Fibroblast of skin of right quadriceps (primary cell): ENCODE measurements at places on chromosomes 2 and 18.
A peak's percentile ranks its signal among the peaks of the same experiment; 100 is the strongest.

DNA sequence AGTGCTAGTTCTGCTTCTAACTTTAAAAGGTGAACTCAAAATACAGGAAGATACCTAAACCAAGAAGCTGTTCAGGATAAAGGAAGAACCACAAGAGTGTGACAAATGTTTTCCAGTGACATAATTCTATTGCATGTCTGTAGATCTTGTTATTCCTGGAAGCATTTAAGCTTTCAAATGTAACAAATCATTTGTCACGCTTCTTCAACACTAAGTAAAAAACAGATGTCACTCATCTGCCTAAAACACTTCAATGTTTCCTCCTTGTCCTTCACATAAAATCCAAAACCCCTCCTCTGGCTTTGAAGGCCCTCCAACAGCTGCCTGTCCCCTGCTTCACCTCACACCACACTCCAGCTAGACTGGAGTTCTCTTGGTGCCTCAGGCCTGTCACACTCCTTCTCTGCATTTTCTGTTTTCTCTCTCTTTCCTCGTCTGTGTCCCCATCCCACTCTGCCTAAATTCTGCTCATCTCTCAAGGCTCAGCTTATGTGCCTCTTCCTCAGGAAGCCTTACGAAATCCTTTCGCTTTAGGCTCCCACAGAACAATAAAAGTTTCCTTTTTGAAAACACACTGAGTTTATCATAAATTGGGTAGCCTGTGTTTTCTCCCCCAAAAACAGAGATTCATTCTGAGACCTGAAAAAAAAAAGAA, 6.4 kb upstream of the CLEC4F start:
- no peak for DNase-seq

DNA sequence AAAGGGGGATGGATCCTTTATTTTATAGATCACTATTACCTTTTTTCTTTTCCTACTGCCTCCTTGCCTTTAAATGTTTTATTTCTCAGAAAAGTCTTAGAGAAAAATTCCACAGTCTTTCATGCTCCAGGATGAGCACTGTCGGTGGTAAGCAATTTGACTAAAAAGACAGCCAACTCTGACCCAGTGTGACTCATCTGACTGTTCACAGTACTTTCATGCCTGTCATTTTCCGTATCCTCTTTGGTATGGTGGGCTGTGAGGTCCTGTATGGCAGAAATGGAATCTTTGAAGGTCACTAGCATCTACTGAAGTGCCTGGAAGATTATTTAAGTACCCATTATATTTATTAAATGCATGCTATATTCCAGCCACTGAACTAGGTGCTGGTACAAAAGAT, 2.1 kb upstream of the RFTN2 start:
- DNase-seq = peak; percentile 59

DNA sequence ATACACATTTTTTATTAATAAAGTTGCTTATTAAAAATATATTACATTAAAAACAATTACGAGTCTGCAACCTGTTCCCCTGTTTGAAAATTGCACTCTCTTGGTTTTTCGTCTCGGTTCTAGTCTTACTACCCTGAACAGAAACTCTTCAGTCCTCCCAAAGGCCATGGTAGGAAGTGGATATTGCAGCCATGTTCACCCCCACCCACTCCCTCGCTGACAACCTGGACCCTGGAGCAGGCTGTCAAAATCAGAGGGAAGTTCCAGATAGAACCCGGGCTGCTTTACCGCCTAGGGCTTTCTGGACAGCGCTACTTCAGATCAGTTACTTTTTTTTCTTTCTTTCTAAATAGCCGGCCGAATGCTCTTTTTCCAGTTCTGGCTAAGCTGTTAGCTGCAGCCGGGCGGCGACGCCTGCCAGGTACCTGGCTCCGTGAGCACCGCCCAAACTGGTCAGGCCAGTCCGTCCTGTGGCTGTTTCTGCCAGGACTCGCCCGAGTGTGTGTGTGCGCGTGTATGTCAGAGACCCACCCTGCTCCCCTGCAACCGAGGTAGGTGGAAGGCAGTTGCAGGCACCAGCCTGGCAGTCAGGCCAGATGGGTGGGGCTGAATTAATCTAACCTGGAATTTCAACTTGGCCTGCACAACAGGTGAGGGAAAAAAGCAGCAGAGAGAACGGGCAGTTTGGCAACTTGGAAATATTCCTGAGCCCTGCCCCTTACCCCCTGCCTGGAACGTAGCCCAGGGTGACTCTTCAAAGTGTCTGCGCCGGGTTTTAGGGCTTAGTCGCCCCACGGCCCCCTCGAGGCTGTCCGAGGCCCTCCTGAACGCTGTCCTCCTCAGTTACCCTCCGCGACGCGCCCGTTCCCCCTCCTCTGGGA, 1.1 kb upstream of the TET3 start:
- no peak for DNase-seq

DNA sequence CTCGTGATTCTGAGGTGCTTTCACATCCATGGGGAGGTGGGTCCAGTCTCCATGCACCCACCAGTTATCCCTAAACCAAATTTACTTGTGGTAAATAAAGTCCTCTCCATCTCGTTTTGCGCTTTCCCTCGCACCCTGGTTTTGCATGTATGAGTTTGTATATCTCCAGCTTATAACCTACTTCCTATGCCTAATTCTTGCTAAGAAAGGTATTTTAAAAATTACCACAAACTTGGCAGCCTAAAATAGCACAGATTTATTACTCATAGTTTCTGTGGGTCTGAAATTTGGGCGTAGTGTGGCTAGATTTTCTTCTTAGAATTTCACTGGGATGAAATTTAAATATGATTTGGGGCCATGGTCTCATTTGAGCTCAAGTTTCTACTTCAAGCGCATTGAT, 511.5 kb downstream of the NYAP2 start:
- no peak for DNase-seq

DNA sequence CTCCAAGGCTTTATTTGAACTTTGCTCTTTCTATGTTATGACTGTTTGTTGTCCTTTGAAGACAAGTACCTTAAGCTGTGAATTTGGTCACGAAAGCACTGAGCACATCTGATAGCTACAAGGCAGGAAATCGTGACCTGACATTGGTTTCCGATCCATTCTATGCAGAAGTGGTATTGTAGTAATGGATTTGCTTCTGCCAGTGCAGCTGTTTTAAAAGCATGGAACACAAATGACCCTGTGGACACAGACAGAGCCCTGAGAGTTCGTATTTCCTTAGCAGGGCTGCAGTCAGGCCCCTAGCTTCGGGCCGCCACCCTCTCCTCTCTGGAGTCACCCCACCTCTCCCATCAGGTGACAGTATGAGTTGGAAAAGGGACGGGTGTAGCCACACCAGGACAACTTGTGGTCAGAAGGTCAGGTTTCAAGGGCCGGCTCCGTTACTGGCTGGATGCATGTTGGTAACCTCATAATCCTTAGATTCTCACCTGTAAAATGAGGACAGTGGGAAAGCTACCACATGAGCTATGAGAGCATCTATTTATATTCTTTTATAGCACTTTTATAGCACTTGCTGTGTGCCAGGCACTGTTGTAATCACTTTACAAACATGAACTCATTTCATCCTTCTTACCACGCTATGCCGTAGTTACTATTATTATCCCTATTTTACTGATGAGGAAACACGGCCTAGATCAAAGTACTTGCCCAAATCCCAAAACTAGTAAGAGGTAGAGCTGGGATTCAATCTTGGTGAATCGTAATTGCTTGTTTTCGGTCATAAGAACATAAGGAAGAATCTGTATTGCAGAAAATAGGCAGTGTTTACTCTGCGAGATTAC, 70.2 kb downstream of the SPATS2L start:
- DNase-seq = no peak

GRCh38 chr18:23733895-23734294, 44.6 kb downstream of the LAMA3 start:
- no peak for DNase-seq

- peak; percentile 51 for DNase-seq
Observed at GRCh38 chr18:63974991-63975390, 5.1 kb downstream of the SERPINB8 start.

DNA sequence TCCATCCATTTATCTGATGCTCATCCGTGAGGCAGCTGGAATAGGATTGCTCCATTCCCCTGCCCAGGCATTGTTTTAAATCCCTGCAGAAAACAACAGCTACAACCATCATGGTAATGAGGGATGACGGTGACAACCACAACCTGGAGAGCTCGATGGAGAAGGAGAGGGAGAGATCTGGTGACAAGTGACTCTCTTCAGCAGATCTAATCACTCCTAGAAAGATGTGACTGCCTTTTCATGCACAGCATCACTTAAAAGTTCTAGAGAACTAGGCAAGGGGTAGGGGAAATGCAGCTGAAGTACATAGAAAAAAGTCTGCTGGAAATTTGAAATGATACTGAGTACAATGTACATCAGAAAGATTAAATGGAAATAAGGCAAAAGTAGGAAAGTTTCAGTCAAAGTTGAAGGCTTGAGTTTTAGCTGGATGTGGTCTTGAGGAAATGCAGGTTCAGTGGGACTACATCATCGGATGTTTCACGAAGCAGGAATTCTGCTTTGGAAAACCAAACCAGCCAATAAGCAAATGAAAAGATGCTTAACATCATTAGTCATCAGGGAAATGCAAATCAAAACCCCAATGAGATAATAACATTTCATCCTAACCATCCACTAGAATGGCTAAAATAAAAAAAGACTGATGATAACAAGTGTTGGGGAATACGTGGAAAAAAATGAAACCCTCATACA, 6.8 kb upstream of the ARHGAP25 start:
- peak; percentile 40 for DNase-seq

- DNase-seq = no peak
Observed at GRCh38 chr18:42339372-42339771, 384.3 kb downstream of the PIK3C3 start.

GRCh38 chr2:241217320-241218031, 29.0 kb downstream of the ANO7 start:
- peak; percentile 49 for DNase-seq

DNA sequence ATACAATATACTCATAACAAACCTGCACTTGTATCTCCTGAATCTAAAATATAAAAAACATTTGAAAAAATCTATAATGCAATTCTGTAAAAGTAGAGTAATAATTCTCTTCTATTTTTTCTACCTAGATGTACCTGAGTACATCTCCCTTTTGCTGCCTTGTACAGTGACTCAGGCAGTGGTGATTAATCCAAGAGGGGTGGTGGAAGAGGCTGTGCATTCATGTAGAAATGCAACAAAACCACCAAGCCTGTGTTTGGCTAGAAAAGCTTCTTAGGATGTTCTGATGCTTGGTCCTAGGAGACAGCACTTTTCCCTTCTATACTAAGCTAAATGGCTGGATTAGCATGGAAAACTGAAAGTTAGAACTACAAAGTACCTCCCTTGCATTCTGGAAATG, 245.8 kb downstream of the DPP10 start:
- no peak for DNase-seq

GRCh38 chr2:143152637-143153036, 23.4 kb downstream of the ARHGAP15 start:
- DNase-seq = no peak

- DNase-seq = no peak
Observed at GRCh38 chr2:133571249-133571648, 3.0 kb upstream of the NCKAP5 start.
